ENCODE measurements at places on chromosomes 4 and X. TPM values are rescaled to one million over a fixed set of nuclear protein-coding genes. Genes with fewer than 3 reads are reported as not detected.

Gene TNIP3
- total RNA-seq: 0.55 TPM

Gene VEGFC
- not detected for total RNA-seq

Gene GPR119
- total RNA-seq: not detected

Gene CXCL11
- not detected for total RNA-seq

Gene CXorf58
- not detected for total RNA-seq

Gene DNAAF6
- total RNA-seq: not detected
